ENCODE measurements at places on chromosomes 12 and 14. TPM values are rescaled to one million over a fixed set of nuclear protein-coding genes. Genes with fewer than 3 reads are reported as not detected.

DNA sequence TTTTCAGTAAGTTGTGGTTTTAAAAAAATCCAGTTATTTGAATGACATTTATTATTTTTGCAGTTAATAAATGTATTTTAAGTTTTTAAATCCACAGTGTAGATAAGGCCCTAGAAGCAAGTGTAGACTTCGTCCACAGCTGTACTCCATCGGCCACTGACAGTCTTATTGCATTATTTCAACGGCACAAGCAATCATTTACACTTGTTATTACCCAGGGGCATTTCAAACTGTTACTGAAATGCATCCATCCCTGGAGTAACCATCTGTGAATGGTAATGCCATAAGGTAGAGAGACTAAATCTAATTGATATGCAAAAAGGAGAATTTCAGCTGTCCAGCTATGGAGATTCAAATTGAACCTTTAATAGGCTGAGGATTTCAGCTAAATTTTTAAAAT is 48.4 kb downstream of the BICD1 start:
- no peaks in the 10 kb centered on the region for H3K27me3 ChIP-seq
- H3K36me3 ChIP-seq: no peaks in the 10 kb centered on the region
- H3K4me1 ChIP-seq: no peaks in the 10 kb centered on the region
- DNase-seq: no peak

GRCh38 chr12:119177724-119178380 is 879 bp upstream of the HSPB8 start:
- no peak overlapping the region for H3K4me3 ChIP-seq
- DNase-seq: no peak
- no peaks in the 10 kb centered on the region for H3K36me3 ChIP-seq
- no peaks in the 10 kb centered on the region for H3K4me1 ChIP-seq
- no peak overlapping the region for H3K27ac ChIP-seq
- no peaks in the 10 kb centered on the region for H3K27me3 ChIP-seq

DNA sequence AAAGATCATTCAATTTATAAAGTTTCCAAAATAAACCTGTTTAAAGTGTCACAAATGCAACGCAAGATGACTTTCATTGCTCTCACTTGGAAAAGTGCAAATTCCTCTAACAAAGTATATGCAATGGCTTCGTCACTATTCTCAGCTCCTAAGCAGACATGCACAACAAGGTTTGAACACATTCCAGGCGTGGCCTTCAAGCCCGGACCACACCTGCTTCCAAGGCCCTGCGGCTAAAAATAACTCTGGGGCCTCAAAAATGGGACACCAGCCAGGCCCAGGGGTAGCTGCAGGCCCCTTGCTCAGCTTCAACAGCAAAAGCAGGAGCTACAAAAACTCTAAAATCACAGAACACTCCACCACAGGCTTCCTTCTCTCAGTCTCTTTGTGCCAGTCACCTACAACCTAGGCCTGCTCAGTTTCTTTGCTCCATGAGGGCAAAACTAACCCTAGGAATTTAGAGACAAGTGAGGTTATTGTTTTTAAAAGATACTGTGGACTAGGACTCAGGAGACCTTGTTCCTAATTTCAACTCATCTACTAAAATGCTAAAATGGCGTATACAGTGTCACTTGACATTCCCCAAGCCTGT is 29.3 kb downstream of the DUSP16 start:
- peaks cover 42% of the 10 kb centered on the region for H3K4me1 ChIP-seq
- no peak overlapping the region for H3K4me3 ChIP-seq
- no peak overlapping the region for H3K27ac ChIP-seq
- DNase-seq: no peak

Gene TESPA1
- total RNA-seq: 287 TPM

Gene STON2
- total RNA-seq: not detected

Gene MIP
- not detected for total RNA-seq

Gene GPR84
- not detected for total RNA-seq

DNA sequence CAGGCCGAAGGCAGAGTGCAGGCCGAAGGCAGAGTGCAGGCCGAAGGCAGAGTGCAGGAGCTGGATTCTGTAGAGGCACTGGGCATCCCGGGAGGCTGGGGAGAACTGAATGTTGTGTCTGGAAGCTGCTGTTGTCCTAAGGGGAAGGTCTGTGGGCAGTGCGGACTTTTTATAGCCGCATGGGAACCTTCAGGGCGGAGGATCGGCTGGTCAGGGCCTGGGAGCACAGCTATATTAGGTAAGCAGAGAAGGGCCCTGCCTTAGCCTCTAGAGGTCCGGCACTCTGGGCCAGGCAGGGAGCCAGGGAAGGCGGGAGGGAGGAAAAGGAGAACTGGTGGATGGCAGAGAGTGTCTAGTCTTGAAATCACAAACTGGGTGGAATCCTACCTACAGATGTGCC is 14.2 kb downstream of the CABP1 start:
- peaks cover 3% of the 10 kb centered on the region for H3K27me3 ChIP-seq
- peaks cover under 1% of the 10 kb centered on the region for H3K4me1 ChIP-seq
- DNase-seq: no peak
- H3K4me3 ChIP-seq: no peak overlapping the region
- H3K36me3 ChIP-seq: no peaks in the 10 kb centered on the region

- no peaks in the 10 kb centered on the region for H3K27me3 ChIP-seq
- no peaks in the 10 kb centered on the region for H3K4me1 ChIP-seq
- H3K27ac ChIP-seq: no peak overlapping the region
- no peak overlapping the region for H3K4me3 ChIP-seq
- no peak for DNase-seq
Measured at GRCh38 chr12:32811686-32812392, 56.1 kb upstream of the YARS2 start.
